Activated CD4-positive, alpha-beta T cell treated with anti-CD3 and anti-CD28 coated beads for 36 hours (primary cell): ENCODE measurements at places on chromosomes 3 and 15. TPM values are rescaled to one million over a fixed set of nuclear protein-coding genes. Genes with fewer than 3 reads are reported as not detected.
A peak's percentile ranks its signal among the peaks of the same experiment; 100 is the strongest.

GRCh38 chr15:74179101-74179841 lies 5.8 kb downstream of the ISLR start:
- H3K27me3 ChIP-seq: peaks cover 2% of the 10 kb centered on the region
- no peak for DNase-seq
- H3K36me3 ChIP-seq: no peaks in the 10 kb centered on the region
- H3K4me1 ChIP-seq: no peaks in the 10 kb centered on the region
- no peak overlapping the region for H3K27ac ChIP-seq
- H3K4me3 ChIP-seq: no peak overlapping the region

DNA sequence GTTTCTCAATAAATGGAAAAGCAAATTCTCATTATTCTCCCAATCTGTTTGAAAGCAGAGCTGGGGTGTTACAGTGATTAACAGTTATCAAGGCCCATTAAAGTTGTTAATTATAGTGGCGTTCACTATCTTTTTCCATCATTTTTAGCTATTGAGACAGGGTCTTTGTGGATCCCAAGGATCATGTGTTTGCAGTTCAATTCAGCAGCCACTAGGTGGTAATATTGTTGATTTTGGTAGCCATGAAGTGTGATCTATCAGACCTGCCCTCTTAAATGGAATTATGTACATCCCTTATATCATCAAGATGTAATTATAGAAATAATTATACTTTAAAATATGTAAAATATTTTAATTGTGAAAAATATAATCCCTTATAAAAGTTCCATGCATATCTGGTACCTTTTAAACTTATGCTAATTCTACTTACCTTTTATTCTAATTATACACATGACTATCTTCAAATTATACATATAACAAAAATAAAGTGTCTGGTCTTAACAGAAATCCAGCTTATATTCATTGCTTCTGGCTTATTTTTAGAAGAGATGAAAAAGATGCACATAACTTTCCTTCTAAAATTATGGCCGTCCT lies 126.4 kb downstream of the GREM1 start:
- DNase-seq: no peak
- no peak overlapping the region for H3K4me3 ChIP-seq
- peaks cover 4% of the 10 kb centered on the region for H3K27me3 ChIP-seq
- H3K36me3 ChIP-seq: no peaks in the 10 kb centered on the region

Gene AGTR1
- not detected for total RNA-seq

DNA sequence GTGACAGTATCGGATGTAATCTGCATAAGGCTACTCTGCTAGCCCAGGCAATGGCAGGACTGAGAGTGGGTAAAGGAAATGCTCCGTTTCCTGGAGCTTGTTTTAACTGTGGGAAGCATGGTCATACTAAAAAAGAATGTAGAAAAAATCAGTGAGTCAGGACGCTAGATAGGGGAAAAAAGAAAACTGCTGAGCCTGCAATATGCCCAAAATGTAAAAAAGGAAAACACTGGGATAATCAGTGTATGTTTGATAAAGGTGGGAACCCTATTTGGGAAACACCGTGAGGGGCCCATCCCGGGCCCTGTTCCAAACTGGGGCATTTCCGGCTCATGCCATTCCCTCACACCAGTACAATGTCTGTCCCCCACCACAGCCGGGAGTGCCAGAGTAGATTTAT lies 775.8 kb downstream of the ZPLD1 start:
- no peaks in the 10 kb centered on the region for H3K4me1 ChIP-seq
- no peak overlapping the region for H3K4me3 ChIP-seq
- no peaks in the 10 kb centered on the region for H3K36me3 ChIP-seq
- no peak overlapping the region for H3K27ac ChIP-seq
- no peak for DNase-seq

Gene METTL6
- 19.5 TPM for total RNA-seq

DNA sequence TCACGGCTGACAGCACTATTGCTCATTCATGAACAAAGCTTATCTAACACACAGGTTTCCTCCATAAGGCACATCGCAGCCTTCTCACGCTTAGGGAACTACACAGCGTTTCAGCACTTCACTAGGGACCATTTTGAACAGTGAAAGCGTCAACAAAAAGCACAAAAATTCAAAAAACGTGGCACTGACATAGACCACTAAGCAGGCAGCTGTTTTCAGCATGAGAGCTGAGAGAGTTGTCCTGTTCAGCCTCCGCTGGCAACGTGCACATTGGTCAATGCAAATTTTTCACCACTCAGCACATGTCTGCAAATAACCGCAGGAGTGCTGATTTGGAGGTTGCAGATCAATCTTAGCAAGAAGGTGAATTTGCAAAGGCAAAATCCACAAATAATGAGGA lies 109.2 kb downstream of the LRRK1 start:
- H3K27me3 ChIP-seq: peaks cover 12% of the 10 kb centered on the region
- no peaks in the 10 kb centered on the region for H3K4me1 ChIP-seq
- no peak overlapping the region for H3K4me3 ChIP-seq

DNA sequence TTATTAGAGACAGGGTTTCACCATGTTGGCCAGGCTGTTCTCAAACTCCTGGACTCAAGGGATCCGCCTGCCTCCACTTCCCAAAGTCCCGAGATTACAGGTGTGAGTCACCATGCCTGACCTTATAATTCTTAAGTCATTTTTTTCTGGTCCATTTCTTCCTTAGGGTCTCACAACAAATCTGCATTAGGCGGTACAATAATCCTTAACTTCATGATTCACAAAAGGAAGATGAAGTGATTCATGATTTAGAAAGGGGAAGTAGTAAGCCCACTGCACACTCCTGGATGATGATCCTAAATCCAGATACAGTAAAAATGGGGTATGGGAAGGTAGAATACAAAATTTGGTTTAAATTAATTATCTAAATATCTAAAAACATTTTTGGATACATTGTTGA lies 45.0 kb upstream of the TKT start:
- H3K27me3 ChIP-seq: no peaks in the 10 kb centered on the region
- H3K4me3 ChIP-seq: no peak overlapping the region
- DNase-seq: no peak
- no peak overlapping the region for H3K27ac ChIP-seq
- peaks cover 17% of the 10 kb centered on the region for H3K36me3 ChIP-seq
- H3K4me1 ChIP-seq: no peaks in the 10 kb centered on the region

- no peak overlapping the region for H3K4me3 ChIP-seq
- no peaks in the 10 kb centered on the region for H3K4me1 ChIP-seq
- H3K36me3 ChIP-seq: no peaks in the 10 kb centered on the region
- H3K27ac ChIP-seq: no peak overlapping the region
- peaks cover 18% of the 10 kb centered on the region for H3K27me3 ChIP-seq
Measured at GRCh38 chr3:12300137-12300536, 11.3 kb downstream of the PPARG start.

Gene RASL12
- total RNA-seq: not detected

Gene LYZL4
- not detected for total RNA-seq

Gene ULK3
- 40.3 TPM for total RNA-seq

- H3K4me1 ChIP-seq: no peaks in the 10 kb centered on the region
- H3K36me3 ChIP-seq: no peaks in the 10 kb centered on the region
- H3K27ac ChIP-seq: no peak overlapping the region
- H3K4me3 ChIP-seq: no peak overlapping the region
Measured at GRCh38 chr3:118734664-118735063, 300.0 kb downstream of the IGSF11 start.

DNA sequence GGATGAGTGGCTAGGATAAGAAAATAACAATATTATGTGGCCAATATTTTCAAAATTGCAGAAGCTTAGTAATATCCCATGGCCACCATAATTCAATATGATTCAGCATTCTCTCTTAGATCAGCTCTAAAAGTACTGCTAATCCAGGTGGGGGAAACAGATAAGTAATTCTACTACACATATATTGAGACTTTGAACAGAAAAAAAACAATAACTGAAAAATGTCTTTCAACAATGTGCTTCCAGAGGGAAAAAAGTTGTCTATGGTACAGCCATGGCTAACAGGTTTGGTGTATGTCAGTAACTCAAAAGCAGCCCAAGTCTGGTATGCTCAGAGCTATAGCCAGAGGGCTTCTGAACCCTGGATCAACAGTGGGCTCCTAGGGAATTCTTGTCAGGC lies 42.4 kb upstream of the PPIB start:
- no peak for DNase-seq
- no peak overlapping the region for H3K4me3 ChIP-seq
- peaks cover 7% of the 10 kb centered on the region for H3K4me1 ChIP-seq
- no peaks in the 10 kb centered on the region for H3K27me3 ChIP-seq
- peaks cover 22% of the 10 kb centered on the region for H3K36me3 ChIP-seq

Gene LEKR1
- total RNA-seq: 0.53 TPM

Gene LEO1
- 40.0 TPM for total RNA-seq

Gene CPLX3
- 0.11 TPM for total RNA-seq

DNA sequence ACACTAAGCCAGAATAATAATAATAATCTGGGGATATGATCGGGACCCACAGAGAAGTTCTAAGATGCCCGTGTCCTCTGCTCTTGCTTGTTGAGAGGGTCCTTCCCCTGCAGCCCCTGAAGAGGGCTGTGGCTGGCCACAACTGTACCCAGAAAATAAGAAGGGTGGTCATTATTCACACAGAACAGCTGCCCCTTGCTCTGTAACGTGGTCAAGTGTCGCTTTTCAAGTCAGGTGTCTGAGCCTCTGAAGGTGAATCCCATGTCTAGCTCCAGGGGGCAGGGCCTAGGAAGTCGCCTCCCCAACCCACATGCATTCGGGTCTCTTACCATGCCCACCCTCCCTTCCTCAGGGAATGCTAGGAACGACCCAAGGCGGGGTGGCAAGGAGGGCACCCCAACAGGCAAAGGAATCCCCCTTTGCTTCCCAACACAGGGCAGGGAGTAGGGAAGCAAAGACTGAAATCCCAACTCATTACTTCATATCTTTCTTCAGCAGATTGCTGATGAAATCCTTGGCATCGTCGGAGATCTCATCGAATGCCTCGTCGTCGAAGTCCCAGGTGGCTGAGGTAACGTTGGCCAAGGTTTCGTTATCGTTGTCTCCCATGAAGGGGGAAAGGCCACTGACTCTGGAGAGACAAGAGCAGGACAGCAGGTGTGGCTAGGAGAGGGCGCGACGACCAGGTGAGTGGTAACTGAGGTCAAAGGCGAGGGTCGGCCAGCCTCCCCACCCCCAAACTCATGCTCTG lies 44.3 kb upstream of the HACD2 start:
- no peak for DNase-seq
- no peaks in the 10 kb centered on the region for H3K4me1 ChIP-seq
- H3K4me3 ChIP-seq: no peak overlapping the region
- H3K36me3 ChIP-seq: peaks cover 4% of the 10 kb centered on the region

DNA sequence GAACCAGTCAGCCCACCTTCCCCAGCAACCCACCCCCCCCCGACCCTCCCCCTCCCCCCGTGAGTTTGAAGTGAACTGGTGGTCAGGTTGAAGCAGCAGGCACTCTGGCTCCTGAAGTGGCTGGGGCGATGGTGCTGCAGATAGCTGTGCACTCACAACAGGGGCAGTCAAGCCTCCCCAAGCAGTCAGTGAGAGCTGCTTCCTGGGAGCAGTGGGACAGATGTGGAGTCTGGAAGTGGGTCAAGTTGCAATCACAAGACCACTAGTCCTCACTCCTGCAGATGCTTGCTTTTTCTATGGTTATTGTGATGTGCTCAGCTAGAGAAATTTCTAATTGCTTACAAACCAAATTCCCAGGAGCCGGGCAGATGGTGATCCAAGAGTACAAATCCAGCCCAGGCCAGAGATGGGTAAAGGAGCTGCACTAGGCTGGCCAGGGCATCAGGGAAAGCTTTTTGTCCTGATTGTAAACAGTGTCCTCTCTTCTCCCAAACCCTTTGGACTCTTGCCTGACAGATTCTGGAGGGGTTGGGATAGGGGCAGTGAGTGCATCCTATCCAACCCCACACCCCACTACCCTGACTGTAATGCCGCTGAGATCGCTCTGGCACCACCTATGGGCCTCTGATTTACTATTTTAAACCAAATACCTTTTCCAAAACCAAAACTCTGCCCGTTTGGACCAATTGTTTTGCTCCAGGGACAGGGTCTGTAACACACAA lies 9.8 kb upstream of the CLPX start:
- no peak for DNase-seq
- peaks cover 2% of the 10 kb centered on the region for H3K4me1 ChIP-seq
- H3K27ac ChIP-seq: no peak overlapping the region

Gene MRPL47
- total RNA-seq: 56.4 TPM

Gene GP9
- not detected for total RNA-seq

- H3K4me1 ChIP-seq: no peaks in the 10 kb centered on the region
- H3K27ac ChIP-seq: no peak overlapping the region
- peaks cover 15% of the 10 kb centered on the region for H3K36me3 ChIP-seq
- H3K4me3 ChIP-seq: no peak overlapping the region
Measured at GRCh38 chr15:67641453-67641852, 99.0 kb downstream of the MAP2K5 start.

DNA sequence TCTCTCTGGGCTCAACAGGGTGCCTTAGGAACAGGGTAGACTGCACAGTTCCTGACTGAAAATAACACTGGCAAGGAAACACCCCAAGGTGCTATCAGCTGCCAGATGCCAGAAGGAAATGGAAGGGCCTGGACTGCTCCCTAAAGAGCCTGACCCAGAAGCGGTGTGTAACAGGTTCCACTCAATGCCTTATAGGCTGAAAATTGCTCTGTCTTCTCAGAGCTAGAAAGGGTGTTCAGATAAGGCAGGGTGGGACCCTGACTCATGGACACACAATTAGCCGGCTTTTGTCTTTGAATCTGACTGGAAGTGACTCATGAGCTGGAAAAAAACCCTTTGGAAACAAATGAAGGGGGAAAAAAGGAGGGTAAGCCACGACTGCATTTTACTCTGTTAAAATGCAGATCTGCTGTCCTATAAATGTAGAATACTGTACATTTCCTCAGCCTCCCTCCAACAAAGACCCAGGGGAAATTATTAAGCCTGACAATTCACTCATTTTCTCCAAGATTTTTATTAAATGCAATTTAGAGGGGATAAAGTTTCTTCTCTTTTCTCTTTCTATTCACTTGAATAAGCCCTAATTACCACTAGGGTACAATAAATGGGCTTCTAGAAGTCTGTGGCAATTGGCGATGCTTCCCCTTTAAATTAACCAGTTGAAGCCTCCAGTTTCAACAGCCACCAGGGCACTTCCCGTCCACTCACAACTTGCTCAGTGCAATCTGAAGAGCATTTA lies 160.2 kb upstream of the TBL1XR1 start:
- peaks cover 59% of the 10 kb centered on the region for H3K4me1 ChIP-seq
- no peaks in the 10 kb centered on the region for H3K27me3 ChIP-seq
- H3K36me3 ChIP-seq: no peaks in the 10 kb centered on the region
- H3K4me3 ChIP-seq: no peak overlapping the region

Gene MME
- total RNA-seq: not detected

GRCh38 chr3:36221975-36222374 lies 158.3 kb upstream of the STAC start:
- no peaks in the 10 kb centered on the region for H3K27me3 ChIP-seq
- H3K4me3 ChIP-seq: no peak overlapping the region
- no peak for DNase-seq
- H3K27ac ChIP-seq: no peak overlapping the region
- H3K4me1 ChIP-seq: no peaks in the 10 kb centered on the region

- DNase-seq: no peak
- H3K36me3 ChIP-seq: no peaks in the 10 kb centered on the region
- no peak overlapping the region for H3K27ac ChIP-seq
- peaks cover 30% of the 10 kb centered on the region for H3K4me1 ChIP-seq
- H3K27me3 ChIP-seq: no peaks in the 10 kb centered on the region
Measured at GRCh38 chr3:39050029-39050428, 1.7 kb downstream of the SCN11A start.

Gene DNAH12
- total RNA-seq: not detected

- DNase-seq: peak; percentile 74
- no peak within 1 kb of the TSS for H3K27ac ChIP-seq
- H3K4me3 ChIP-seq: peak within 1 kb of the TSS; percentile 61
- peaks cover 15% of the 10 kb centered on the region for H3K4me1 ChIP-seq
- no peaks in the 10 kb centered on the region for H3K36me3 ChIP-seq
Measured at GRCh38 chr15:91099995-91100813, at the start of gene SV2B. Gene SV2B, plus strand, starts transcription at chr15:91100257. Its CDS starts 126,007 bp downstream, at chr15:91226264.
